ENCODE measurements at places on chromosomes 7 and 10.

DNA sequence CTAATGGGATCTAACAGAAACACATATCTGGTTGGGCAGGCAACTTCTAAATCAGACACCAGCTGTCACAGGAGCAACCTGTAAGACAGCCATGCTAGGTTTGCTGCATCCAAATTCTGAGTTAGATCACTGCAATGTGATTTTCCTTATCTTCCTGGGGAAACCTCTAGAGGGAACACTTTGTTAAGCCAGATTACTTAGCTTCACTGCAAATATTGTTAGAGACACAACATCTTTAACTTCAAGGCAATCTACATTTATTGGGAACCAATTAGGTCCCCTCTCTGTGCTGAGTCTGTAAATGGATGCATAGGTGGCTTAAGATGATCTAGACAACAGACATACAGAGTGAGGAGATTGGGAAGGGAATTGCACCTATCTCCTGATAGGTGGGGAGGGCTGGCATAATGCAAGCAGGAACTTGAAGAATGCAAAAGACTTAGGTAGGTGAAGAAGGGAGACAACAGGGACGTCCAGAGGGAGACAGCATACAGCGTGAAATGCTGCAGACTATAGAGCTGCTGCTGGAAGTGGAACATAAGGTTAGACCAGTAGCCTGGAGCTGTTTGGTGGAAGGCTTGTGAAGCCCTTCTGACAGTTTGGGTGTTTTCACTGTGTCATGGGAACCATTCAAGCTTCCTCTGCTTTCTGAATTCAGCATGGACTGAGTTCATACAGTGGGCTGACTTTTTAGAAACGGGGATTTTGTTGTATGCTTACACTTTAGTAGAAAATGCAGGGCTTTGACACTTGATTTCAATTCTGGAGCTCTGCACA, 109.8 kb upstream of the ELMO1 start:
- DNase-seq: no peak

- no peak for DNase-seq
Observed at GRCh38 chr10:34985823-34986222, 104.3 kb downstream of the CUL2 start.

DNA sequence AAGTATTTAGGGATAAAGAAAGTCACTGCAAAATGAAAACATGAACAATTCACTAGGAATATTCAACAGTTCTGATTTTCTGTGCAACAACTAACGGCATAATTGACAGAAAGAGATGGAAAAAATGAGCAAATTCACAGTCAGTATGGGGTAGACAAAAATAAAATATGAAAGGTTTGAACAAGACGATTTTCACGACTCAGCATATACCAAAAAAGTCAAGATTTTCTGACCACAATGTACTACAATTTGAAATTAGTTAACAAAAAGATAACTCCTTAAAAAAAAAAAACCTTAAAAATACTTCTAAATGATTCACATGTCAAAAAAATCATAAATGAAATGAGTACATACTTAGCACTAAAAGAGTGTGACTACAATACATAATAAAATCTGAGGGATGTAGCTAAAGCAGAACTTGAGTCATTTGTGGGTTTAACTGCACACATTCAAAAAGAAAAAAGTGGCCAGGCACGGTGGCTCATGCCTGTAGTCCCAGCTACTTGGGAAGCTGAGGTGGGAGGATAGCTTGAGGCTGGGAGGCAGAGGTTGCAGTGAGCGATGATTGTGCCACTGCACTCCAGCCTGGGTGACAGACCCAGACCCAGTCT, 22.6 kb upstream of the MTURN start:
- no peak for DNase-seq

DNA sequence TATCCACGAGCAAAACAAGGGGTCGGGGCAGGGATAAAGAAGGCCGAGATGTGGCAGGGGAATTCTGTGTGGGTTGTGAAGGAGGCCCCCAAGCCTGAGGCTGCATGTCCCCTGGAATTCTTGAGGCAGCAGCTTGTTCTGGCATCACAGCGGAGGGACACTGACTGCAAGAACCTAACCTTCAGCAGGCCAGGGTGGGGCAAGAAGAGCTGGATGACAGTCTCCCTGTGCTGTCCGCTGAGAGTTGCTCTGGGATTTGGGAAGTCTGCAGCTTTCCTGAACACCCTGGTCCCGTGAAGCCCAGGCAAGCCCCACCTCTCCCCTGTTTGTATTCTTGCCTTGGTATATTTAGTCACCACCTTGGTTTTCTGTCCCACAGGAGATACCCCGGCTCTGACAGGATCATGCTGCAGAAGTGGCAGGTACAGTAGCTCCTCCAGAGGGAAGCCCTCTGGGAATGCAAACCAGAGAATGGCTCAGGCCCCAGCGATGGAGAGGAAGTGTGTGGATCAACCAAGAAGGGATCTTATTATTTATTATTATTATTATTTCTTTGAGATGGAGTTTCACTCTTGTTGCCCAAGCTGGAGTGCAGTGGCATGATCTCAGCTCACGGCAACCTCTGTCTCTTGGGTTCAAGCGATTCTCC, 1.9 kb upstream of the LRRC18 start:
- no peak for DNase-seq

DNA sequence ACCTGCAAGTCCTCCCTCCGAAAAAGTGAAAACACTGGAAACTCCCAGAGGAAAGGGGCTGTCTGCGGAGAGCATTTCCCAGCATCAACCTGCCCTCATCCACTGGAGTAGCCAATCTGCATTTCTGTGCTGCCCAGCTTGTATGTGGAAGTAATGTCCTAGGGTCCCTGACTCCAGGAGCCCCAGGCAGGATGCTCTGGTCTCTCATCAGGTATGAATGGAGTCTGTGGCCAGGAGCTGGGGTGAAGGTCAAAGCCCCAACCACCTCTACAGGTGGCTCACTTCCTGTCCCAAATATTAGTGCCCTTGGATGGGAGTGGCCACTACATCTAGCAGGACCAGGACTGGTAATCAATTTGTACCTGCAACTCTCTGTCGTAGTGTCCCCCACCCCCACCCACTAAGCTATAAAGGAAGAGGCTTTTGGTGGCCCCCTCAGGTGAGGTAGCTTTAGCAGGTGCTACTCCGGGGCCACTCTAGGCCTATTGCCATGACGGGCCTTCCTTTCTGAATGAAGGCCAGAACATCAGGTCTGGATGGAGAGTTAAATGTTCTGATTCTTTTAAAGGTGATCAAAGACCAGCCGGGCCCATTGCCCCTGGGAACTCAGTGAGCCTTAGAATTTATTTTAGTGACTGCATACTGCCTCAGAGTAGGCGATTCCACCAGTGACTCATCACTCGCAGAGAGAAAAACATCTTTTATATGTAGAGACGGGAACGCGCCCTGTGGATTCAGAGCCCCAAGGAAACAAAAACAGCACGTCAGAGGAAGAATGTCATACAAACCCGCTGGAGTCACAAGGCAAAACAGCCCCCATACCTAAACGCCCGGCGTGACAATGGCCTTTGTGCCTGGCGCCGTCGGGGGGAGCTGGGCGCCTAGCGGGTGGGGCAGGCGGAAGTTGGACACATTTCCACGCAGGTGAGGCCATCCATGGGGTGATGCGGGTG, 13.0 kb downstream of the EN2 start:
- DNase-seq: peak; percentile 47

GRCh38 chr7:90817151-90817550, 221.0 kb downstream of the CDK14 start:
- DNase-seq: no peak

DNA sequence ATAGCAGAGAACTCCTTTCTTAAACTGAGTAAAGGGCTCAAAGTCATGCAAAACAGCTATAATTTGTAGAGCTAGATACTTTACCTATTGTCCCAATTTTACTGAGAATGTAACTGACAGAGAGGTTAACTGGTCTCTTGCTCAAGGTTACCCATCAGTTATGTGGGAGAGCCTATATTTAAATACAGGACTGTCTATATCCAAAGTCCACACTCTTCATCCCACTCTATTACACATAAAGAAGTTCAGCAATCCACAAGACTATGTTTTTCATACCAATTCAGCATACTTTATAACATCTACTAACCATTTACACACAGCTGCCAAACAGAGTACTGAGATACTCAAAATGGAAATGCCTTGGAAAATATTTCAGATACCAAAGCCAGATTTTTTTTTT, 100.2 kb downstream of the MICU1 start:
- DNase-seq: no peak

DNA sequence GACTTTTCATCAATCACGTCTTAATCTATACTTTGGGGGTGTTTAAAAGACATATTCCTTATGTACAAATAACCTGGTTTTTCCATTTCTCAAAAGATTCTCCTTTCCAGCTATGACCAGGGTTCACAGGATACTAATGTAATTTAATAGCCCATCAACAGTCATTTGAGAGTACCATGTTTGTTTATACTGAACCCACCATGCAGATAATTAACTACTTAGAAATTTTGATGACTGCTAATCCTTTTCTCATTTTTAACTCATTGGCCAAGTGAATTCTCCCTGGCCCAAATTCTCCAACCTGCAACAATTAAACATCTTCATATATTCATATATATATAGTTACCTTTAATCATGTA, 28.8 kb upstream of the KMT2E start:
- DNase-seq: no peak

DNA sequence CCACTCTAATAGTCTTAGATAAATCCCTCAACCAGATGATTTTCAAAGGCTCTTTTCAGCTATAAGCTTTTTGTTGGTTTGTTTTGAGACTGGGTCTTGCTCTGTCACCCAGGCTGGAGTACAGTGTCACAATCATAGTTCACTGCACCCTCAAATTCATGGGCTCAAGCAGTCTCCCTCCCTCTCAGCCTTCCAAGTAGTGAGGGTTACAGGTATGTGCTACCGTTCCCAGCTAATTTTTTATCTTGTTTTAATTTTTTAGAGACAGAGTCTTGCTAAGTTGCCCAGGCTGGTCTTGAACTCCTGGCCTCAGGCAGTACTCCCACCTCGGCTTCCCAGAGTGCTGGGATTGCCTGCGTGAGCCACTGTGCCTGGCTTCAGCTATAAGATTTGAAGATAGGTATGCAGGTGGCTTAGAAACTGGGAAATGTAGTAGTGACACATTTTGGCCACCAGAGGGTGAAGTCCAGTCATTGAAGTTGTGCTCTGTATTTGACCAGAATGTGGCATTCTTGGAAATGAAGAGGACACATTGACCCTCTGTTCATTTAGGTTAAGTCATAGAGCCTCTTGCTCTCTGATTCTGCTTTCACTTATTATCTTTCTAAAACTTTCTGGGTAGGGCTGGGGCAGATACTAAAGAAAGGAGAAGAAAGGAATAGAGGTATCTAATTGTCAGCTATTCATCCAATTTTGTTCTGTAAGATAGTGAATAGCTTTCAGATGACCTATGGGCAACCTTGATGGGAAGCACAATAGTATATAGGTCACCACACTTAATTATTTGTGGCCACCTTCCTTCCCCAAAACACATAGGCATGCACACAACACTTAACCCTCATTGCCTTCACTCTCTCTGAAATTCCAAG, 36.0 kb downstream of the R3HCC1L start:
- DNase-seq: peak; percentile 66

GRCh38 chr10:36872702-36873393, 252.6 kb upstream of the ANKRD30A start:
- DNase-seq: no peak

DNA sequence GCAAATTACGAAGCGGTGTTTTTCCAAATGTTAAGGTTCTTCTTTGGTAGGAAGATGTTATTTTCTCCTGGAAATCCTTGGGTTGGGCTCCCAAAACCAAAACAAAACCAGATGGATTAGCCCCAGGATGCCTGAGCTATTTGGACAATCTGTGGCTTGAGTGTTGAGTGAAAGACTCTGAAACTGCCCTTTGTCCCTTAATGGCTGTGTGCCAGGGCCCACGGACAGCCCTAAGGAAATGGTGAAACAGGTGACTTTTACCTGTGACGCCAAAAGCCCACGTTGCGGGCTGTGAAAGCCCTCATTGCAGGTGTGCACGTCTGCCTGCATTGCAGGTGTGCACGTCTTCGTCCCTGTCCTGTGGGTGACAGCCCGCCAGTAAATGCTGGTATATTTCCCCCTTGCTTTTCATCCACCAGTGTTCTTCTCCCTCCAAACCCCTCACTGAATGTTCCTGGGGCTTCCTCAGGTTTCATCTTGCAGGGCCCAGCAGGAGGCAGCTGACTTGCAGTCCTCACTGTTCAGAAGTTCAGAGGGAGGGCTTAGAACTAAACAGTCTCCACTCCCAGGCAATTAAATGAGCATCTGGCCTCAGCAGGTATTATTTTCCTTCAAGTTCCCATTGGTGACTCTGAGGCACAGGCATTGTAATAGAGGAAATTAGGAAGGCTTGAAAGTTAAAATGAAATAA, 10.7 kb downstream of the PFKP start:
- DNase-seq: no peak

GRCh38 chr7:65840446-65840845, 32.4 kb upstream of the VKORC1L1 start:
- no peak for DNase-seq

DNA sequence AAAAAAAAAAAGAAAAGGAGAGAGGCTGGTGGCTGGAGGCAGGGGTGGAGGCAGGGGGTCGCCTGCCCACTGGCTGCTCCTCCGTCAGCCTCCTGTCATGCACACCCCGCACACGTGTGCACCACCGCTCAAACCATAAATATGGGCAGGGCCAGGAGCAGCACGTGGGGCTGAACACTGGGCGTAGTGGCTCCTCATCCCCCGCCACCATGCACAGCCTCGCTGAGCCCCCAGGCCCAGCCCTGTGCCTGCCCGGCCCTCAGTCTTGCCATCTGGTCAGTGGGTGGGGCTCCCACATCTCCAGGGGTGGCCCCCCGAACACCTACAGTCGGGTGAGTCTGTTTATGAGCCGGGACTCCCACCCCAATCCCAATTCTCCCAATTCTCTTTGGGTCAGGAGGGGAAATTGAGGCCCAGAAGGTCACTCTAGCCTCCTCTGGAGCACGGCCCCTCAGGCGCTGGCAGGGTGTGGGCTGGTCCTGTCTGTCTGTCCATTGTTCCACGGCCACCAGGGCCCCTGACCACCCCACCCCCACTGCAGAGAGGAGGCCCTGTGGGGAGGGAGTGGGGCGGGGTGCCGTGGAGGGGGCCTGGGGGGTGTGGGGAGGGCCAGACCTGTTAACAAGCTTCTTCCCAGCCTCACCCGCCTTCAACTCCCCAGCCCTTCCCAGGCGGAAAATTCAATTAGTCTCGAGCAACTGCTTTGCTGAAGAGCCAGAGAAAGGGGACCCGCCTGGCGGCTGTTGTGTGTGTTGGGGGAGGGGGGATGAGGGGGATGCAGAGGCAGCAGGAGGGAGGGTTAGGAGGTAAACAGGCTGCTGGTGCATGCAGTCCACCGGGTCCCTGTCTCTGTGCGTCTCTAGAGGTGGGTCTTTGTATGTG, 19.5 kb upstream of the GRIFIN start:
- DNase-seq: no peak

DNA sequence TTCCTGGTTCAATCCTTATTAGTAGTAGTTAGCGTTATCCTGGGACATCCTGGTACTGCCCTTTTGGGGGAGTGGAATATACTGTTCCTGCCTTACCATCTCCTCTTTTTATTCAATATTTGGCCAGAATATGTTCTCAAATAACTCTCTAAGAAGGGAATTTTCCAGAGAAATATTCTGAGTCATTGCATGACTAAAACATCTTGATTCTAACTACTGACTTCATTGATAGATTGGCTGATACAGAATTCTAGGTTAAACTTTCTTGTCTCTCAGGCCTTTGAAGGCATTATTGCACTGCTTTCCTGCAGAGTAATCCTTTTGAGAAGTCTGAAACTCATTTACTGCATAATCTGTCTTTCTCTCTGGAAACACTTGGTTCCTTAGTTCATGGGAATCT, 275.5 kb upstream of the DGKB start:
- DNase-seq: no peak

Data from H1 (cell line).